Suppressor macrophage treated with lipopolysaccharide for 4 hours (primary cell): ENCODE measurements at places on chromosomes 3 and 15.

GRCh38 chr3:24401090-24401810 is 93.4 kb downstream of the THRB start:
- DNase-seq, result no peak

GRCh38 chr15:90986790-90987507 is 7.4 kb downstream of the PRC1 start:
- DNase-seq, result no peak

DNA sequence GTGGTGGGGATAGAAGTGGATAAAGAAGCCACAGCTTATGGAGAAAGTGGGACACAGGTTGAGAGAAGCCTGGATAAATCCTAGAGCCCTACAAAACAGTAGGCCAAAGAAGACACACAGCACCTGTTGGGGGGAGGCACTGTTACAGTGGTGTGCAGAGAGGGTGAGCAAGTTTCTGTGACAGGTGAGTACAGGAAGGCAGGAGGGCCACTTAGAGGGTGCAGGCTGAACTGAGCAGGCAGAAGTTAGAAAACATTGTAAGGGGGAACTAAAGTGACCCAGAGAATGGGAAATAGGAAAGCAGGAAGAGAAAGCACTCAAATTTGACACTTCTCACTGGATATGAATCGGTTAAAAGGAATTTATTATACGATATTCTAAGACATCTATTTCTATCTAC is 146.1 kb upstream of the TMCO5A start:
- DNase-seq, result no peak

GRCh38 chr15:49423901-49424550 is 984 bp downstream of the FGF7 start:
- DNase-seq, result no peak

DNA sequence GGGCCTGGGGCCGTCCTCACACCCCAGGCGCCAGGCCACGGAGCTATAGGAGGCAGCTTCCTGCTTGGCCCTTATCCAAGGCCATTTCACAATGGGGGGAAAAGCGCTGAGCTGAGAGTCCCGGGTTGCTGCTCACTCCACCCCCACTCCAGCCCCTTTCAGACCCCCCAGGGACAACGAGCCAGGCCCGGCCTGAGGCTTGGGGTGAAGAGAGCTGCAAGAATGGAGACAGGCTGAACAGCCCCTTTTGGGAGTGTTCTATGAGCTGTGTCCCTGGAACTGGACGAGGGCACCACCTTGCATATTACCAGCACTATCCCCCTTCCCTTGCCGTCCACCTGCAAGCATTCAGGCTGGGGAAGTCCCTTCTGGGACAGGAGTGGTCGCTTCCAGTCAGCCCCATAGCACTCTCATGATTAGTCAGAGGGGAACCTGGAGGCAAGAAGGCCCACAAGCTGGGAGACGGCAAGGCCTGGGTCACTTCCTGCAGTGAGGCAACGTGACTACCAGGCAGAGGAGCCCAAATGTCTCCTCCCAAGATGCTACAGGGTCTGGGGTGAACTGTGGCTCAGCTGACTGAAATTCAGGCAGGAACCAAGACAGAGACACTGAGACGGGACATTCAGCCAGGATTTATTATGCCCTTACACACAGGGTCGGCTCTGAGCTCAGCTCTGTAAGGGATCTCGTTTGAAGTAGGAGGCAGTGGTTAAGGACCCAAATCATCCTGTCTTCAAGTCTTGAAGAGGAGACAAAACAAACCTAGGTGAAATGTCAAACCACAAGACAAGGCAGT is 8.6 kb upstream of the SRP14 start:
- peak; percentile 92 for DNase-seq

DNA sequence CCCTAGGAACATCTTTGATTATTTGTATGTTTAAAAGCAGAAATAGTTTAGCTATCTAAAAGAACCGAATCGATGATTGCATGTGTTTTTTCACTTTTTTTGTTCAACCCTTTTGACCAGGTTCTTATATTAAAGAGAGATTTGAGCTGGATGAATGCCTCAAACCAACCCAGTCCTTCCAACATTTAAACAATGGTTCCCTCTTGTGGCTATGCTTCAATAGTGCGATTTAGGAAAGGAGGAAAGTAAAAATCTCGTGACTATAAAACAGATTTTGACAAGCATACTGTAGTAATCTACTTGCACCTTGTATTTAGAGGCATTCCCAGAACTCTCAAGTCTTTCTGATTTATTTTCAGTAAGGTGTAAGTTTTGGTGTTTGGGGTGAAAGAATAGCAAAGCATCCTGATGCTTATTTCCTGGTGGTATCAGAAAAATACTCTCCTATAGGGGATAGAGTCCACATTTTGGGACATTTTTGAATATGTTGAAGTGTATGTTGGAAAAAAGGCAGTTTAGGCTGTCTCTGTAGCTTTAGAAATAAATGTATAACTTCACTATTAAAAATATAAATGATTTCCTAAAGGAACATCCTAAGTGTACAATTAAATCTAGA is 159.6 kb upstream of the KCNH8 start:
- peak; percentile 26 for DNase-seq

DNA sequence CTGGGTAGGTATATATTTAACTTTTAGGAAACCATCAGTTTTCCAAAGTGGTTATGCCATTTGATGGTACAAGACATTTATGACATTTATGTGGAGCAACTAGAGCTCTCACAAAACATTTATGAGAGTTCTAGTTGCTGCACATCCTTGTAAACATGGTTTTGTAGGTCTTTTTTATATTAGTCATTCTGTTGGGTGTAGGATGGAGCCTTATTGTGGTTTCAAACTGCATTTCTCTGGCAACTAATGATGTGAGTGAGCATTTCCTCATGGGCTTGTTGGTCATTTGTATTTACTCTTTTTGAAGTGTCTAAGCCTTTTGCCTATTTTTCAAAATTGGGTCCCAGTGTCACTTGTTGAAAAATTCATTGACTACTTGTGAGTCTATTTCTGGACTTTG is 45.7 kb upstream of the MGLL start:
- DNase-seq, result peak; percentile 19

GRCh38 chr15:66483131-66483566 is 14.4 kb downstream of the SNAPC5 start:
- peak; percentile 30 for DNase-seq

GRCh38 chr3:66469220-66469640 is 31.6 kb downstream of the LRIG1 start:
- peak; percentile 25 for DNase-seq

GRCh38 chr3:151318991-151319390 is 2.4 kb upstream of the GPR87 start:
- peak; percentile 68 for DNase-seq
